ENCODE measurements at places on chromosomes 16 and 17.

GRCh38 chr17:60577147-60577915 lies 22.7 kb upstream of the PPM1D start:
- DNase-seq: peak; percentile 57

DNA sequence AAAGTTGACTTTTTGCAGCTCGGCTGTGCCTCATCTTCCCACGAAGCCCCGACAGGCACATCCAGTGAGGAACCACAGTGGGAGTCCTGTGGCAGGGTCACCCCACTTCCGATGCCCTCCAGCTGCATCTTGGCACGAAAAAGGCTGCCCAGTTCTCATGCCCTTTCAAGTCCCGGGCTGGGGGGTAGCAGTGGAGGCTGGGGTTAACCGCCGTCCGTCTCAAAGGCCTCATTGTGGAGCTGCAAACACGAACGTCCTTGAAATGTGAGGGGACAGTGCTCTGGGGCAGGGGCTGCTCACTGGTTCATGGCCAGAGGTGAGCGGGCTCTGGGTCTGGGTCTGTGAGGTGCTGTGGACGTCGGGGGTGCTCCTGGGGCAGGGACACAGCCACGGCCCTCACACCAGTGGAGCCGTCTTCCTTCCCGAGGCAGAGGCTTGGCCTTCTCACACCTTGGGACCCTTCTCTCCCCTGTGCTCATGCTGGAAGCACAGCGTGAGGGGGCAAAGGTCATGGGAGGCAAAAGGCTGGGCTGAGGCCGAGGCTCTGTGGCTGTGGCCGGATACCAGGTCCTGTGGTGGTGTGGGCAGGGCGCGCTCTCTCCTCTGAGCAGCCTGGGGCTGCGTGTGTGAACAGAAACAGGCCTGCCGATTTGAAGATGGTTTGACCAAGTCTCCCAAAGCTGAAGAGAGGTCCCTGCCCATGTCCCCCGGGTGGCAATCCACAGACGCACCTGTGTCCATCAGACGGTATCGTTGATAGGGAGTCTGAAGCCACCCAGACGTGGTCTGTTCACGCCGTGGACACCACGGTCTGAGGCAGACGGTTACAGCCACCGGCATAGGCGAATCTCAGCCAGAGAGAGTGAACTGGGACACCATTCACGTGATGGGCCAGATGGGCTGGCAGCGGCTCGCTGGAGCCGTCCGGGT lies 3.1 kb upstream of the MC1R start:
- DNase-seq: no peak

DNA sequence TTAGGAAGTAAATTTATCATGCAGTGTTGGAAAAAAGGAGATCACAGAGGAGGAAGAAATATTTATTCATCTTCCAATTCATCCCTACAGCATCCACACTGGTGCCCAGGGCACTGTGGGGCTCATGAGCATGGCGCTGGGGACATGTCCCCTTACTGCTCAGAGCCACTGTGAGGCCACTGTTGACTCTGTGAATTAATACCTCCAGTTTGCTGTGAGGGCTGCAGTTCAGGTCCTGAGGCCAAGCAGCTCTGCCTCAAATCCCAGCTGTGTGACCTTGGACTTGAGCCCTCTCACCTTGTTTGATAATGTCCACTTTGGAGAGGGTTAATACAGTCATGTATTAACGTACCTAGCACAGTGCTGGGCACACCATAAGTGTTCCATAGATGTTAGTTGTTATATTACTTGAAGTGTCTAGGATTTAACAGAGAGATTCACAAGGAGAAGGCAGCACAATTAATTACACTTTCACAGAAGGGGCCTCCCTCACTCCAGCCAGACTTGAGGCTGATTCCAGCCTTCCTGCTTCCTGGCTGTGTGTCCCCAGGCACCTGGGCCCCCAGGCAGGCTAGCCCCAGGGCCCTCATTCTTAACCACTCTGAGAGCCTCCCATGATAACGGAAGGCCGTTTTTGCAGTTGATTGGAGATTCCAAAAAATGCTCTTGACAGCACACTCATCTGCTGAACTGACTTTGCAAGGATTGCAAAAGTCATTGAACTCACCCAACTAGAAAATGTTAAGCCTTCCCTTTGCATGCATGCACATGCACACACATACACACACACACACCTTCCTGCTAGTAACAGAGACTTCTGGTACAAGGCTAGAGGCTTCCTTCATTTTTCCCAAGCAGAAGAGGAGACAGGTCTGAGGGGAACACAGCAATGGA lies 29.4 kb downstream of the KATNIP start:
- DNase-seq: no peak

GRCh38 chr16:86681031-86681756 lies 102.8 kb downstream of the FOXL1 start:
- peak; percentile 28 for DNase-seq

- DNase-seq: no peak
Observed at GRCh38 chr17:7587420-7588151, 2.3 kb downstream of the SOX15 start.

- no peak for DNase-seq
Observed at GRCh38 chr16:11253009-11253994, 2.7 kb downstream of the SOCS1 start.

GRCh38 chr17:73211745-73212144 lies 18.9 kb downstream of the COG1 start:
- DNase-seq: no peak

- no peak for DNase-seq
Observed at GRCh38 chr17:1561420-1562175, 994 bp downstream of the PITPNA start.

GRCh38 chr16:65909310-65910050 lies 457.0 kb upstream of the CDH5 start:
- no peak for DNase-seq

GRCh38 chr17:49402706-49403105 lies 12.0 kb downstream of the PHB1 start:
- DNase-seq: no peak

- no peak for DNase-seq
Observed at GRCh38 chr16:11016524-11016988, 72.2 kb downstream of the CLEC16A start.

- no peak for DNase-seq
Observed at GRCh38 chr16:53745753-53746266, 41.9 kb downstream of the FTO start.

GRCh38 chr16:4293822-4294457 lies 21.1 kb upstream of the TFAP4 start:
- no peak for DNase-seq

DNA sequence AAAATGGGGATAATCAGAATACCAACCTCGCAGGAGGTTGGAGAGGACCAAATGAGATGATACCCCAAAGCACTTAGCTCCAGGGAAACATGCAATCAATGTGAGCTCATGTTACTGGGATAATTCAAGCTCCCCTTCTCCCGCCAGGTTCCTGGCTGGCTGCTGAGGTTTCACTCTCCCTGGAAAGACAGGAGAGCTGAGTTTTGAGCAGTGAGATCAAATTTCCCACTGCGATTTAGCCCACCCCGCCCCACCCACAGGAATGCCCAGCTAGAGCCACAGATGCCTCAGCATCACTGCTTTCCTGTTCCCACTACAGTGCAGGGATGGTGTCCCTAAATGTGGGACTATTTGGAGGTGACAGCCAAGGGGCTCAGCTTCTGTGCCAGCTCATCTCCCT lies 56.7 kb downstream of the ZNF423 start:
- DNase-seq: no peak

GRCh38 chr17:7250695-7251627 lies 573 bp downstream of the CTDNEP1 start:
- no peak for DNase-seq

- DNase-seq: no peak
Observed at GRCh38 chr17:78225088-78225865, 6.2 kb upstream of the TMEM235 start.

- DNase-seq: no peak
Observed at GRCh38 chr17:82913304-82914043, 73.7 kb upstream of the ZNF750 start.

- peak; percentile 61 for DNase-seq
Observed at GRCh38 chr17:1736348-1737281, 6.1 kb upstream of the SERPINF2 start.

DNA sequence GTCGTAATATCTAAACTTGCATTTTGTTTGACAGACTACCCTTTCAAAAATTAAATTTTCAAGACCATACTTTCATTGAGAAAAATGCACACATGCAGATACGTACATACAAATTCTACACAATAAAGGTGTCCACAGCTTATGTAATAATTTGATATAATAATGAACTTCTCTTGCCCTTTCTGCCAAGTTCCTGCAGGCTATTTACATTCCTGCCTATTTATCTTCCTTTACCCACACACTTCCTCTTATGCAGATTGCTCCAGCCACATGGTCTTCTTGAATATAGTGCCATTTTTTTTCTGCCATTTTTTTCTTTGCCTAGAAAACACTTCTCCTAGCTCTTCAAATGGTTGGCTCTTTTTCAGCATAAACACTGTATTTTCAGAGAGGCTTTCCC lies 826.9 kb upstream of the CDH8 start:
- DNase-seq: no peak

DNA sequence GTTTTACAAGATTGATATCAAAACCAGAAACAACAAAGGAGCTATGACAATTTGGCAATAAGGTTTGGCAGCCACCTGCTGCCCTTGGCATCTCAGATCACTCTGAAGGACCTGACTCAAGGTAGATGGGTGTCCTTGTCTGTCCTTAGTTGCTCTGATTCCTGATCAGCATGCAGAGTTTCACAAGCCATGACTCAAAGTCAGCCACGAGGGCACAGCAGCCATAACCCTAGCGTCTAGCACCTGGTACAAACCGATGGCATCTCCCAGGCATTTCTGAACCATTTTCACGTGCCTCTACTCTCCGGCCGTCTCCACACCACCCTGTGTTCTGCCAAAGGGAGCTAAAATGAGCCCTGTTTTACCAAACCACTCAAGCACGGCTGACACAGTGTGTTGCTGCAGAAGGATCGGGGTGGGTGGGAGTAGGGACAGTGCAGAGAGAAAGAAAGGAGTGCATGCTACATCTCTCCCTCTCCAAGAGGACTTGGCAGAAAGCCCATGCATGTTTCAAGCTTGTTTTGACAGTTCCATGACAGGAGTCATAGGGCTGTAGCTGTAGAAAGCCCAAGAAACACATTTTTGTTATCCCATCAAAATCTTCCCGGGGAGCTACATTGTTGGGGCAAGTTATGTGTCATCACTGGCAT lies 297.3 kb downstream of the ABCC12 start:
- no peak for DNase-seq

DNA sequence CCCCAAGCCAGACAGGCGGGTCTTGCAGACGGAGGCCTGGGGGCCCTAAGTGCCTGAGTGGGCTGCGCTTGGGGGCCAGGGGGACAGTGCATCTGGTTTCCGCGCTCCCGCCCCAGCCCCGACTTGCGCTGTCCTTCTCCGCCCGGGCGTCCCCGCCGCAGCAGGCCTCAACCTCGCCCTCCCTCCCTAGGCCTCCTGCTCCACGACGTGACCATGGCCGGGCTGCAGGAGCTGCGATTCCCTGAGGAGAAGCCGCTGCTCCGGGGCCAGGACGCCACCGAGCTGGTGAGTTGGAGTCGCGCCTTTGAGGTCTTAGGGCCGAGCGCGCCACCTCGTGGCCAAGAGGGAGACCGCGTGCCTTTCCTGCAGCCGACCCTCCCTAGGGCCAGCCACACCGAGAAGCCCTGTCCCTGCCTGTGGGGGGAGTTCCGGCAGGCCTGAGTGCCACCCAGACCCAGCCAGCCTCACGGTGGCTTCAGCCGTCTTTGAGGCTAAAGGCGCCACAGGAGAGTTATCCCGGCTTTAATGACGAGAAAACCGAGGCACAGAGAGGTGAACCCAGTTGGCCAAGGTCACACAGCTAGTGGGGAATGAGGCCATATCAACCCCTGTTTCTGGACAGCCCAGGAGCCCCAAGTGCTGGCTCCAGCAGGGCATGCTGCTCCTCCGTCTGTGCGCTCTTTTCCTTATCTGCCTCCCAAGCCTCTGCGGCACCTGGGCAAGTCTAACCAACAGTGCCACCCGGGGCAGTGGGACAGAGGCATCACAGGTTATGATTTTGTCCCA lies 12.2 kb upstream of the NDRG4 start:
- DNase-seq: peak; percentile 75

DNA sequence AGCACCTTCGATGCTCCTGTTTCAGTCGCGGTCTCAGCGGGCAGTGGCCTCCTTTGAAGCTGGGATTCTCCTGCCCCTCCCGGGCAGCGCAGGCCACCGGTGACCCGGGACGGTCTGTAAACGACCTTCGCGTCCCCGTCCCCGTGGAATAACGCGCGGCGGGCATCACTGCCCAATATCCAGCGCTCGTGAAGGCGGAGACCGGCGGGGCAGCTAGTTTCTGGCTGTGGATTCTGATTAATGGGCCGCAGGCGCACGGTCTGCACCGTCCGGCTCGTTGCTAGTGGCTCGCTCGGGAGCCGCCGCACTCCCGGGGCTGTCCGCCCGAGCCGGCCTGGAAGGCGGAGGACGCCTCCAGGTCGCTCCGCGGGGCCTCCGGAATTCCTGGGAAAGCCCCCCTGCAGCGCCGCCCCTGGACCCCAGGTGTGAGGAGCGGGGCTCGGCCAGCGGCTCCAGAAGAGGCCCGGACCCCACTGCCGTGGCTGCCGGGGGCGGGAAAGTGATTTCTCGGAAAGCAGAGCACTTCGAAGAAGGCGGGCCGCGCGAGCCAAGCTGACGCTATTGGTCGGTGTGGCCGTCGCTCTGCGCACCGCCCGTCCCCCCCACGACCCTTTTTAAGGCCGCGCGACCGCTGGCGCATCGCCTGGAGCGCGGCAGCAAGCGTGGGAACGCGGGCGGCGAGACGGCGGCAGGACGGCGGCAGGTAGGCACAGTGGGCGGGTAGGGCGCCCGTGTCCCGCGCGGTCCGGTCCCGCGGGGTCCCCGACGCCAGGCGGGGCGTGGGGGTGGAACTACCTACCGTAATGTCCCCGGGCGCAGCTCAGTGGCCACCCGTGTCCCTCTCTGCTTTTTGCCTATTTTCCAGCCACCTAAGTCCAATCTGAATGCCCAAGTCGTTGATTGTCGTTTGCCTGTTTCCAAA lies at the start of gene IRF8:
Gene IRF8 (plus strand): TSS at position 642 of the 922 bp plus-strand sequence. CDS start 3,854 bp downstream, outside the sequence.
- peak; percentile 14 for DNase-seq

DNA sequence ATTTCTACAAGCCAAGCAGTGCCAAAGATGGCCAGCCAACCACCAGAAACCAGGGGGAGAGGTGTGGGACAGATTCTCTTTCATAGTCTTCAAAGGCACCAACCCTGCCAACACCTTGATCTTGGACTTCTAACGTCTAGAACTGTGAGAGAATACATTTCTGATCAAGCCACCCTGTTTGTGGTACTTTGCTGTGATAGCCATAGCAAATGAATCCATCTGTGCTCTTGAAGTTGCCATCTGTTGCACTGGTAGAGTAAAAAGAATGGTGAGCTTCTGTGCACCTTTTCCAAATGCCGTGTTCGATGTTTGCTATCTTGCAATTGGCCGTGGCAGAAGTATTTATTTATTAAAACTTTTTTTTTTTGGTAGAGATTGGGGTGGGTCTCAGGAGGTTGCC lies 16.7 kb upstream of the ADGRG1 start:
- no peak for DNase-seq

DNA sequence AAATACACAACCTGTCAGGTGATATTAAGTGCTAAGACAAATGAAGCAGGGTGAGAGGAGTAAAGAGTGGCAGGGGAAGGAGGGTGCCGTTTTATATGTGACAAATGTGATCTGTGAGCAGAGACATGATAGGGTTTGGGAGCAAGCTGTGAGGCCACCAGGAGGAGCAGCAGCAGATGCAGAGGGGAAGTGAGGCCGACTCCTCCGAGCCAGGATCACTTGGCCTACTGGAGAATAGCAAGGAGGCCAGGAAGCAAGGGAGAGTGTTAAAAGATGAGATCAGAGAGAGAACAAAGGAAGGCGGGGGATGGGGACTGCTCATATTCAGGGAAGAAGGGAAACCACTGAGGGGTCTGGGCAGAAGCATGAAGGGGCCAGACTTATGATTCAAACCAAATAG lies 129.4 kb downstream of the TANGO6 start:
- DNase-seq: no peak

GRCh38 chr17:68832109-68832802 lies 122.9 kb downstream of the ABCA8 start:
- DNase-seq: peak; percentile 18

All from putamen (tissue), 1 donor.